Panc1 (cell line): ENCODE measurements at places on chromosomes 5 and 9.

DNA sequence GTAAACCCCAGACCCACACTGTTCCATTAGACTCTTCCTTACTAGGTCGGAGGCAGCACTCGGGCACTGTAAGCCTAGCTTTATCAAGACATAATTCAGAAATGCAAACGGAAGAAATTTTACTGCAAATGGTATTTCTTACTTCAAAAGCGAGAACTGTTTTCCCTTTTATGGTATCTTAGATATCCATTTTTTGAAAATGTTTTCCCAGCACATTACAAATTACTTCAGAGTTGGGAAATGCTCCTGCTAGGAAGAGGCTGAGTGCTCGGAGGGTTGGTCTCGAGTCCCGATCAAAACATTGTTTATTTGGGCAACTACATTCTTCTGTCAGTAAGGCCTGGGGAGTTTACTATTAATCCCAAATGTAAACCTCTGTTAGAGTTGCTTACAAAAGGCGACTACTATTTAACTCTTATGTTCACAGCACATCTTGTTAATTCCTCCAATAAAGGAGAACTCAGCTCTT is 332.9 kb downstream of the CWC27 start:
- DNase-seq: no peak

GRCh38 chr5:85484982-85485574 is 1100.4 kb upstream of the EDIL3 start:
- no peak for DNase-seq

DNA sequence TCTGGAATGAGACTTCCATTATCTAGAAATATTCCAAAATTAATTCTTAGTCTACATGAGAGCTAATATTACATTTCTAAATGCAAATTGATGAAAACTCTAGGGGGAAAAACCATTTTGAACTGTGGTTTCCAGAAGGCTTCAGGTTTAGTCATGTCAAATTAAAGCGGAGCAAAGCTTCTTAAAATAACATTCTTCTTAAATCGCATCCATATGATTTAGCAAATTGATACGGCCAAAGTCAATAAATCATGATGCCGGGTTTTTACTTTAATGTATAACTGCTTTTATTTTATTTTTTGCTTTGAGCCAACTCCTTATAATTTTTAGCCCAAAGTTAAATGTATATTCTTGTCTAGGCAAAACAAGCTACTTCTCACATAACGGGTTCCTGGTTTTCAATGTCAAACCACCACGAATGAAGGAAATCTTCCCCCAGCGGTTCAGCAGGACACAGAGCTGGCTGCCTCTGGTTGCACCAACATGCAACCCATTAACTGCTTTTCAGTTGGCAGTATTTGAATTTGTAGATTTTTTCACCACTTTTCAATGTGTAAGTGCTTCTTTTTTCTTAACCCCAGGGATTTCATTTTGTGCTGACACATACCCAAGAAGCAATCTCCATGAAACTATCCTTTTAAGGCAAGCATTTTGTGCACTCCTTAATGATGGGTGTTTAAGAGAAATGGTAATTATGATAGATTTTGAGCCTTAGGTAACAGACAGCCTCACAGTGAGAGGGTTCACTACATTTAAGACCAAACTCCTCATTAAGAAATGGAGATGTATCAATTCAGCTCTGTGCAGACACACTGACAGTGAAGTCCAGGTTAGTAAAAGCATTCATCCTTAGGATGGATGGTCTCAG is 35.5 kb downstream of the EFNA5 start:
- DNase-seq: no peak

DNA sequence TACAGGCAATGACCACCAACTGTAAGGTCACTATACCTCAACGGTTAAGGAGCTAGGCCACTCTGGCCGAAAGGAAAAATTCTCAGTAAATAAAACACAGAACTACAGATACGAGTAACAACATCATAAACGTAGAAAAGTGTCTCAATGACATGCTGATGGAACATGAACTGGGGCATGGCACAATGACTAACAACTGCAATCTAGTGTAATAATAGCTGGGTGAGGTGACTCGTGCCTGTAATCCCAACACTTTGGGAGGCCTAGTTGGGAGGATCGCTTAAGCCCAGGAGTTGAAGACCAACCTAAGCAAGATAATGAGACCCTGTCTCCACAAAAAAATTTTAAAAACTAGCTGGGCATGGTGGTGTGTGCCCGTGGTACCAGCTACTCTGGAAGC is 9.8 kb upstream of the RAPGEF6 start:
- DNase-seq: no peak

DNA sequence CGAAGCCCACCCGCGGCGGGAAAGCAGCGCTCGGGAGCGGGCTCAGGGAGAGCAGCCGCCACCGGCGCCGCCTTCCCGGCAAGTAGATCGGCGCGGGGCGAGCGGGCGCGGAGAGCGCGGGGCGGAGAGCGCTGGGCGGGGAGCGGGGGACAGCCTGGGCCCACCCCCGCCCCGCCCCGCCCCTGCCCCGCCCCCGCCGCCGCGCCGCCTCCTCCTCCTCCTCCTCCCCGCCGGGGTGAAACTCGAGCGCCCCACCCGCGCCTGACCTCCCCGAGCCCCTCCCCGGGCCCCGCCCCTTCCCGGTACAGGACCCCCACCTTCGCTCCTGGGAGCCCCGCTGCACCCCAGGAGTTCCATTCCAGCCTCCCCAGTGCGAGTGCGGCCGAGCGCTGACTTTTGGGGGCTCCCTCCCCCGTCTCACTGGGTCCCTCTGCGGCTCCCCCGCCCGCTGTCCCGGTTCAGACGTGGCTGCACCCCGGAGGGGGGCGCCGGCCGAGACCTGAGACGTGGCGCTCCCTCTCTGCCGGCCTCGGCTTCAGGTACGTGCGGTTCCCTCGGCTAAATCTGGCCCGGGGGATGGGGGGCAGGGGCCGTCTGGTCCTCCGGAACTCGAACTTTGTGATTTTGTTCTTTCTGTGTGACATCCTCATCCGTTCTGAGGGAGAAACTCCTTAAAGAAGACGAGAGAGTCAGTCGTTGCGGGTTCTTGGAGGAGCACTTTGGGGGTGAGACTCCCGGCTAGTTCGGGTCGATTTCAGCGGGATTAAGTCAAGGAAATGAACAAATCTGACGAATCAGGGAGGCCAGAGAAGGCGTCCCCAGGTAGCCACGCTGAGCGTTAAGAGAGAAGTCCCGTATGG is at the start of gene SEMA5A:
Gene SEMA5A, minus strand, starts transcription at position 84 of the 860 bp plus-strand sequence. CDS start 166,129 bp downstream, outside the sequence.
- DNase-seq: no peak

- DNase-seq: no peak
Observed at GRCh38 chr9:85569988-85570387, 171.8 kb downstream of the AGTPBP1 start.

GRCh38 chr5:53974021-53974420 is 336.4 kb downstream of the ARL15 start:
- DNase-seq: no peak

DNA sequence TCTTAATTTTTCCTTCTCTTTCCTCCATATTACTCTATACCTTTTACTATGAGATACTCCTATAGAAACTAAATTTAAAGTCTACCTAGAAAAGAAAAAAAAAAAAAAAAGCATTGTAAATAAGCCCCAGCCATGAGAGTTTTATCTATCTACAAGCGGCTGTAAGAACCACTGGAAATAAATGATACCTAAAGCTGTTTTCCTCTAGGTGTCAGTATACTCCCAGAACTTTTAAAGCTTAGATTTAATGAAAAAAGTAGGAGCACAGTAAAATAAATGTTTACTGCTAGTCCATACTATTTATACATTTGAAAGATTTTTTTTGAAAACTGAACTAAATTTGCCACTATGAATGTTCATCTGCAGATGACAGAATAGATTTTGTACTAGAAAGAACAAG is 26.2 kb downstream of the TYRP1 start:
- no peak for DNase-seq

DNA sequence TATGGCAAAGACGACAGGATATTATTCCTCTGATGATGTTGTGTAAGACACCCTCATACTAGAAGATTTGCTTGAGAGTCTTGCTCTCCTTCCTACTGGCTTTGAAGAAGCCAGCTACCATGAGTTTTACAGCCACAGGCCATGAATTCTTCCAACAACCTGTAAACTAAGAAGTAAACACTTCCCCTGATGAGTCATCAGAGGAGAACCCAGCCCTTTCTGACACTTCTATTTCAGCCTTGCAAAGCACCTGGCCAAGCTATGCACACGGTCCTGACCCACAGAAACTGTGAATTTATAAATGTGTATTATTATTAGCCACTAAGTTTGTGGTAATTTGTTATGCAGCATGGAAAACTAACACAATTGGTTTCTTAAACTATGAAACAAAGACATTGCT is 288.8 kb upstream of the ADAMTSL1 start:
- DNase-seq: no peak

- DNase-seq: no peak
Observed at GRCh38 chr5:56606192-56606591, 209.2 kb upstream of the MAP3K1 start.

- DNase-seq: no peak
Observed at GRCh38 chr9:89071591-89071990, 80.3 kb downstream of the S1PR3 start.

DNA sequence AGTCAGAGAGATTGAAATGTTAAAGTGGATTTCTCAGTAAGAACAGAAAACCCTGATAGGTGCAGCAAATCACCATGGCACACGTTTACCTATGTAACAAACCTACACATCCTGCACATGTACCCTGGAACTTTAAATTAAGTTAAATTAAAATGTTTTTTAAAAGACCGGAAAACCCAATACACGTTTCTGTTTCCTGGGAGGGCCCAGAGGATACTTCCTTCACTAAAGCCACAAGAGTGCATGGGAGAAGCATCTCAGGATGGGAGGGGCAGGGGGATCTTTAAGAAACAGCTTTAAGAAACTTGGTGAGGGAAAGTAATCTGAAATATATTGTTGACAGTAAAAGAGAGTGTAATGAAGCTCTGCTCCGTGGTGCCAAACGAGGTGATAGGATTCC is 164.7 kb upstream of the PTGER4 start:
- DNase-seq: no peak

DNA sequence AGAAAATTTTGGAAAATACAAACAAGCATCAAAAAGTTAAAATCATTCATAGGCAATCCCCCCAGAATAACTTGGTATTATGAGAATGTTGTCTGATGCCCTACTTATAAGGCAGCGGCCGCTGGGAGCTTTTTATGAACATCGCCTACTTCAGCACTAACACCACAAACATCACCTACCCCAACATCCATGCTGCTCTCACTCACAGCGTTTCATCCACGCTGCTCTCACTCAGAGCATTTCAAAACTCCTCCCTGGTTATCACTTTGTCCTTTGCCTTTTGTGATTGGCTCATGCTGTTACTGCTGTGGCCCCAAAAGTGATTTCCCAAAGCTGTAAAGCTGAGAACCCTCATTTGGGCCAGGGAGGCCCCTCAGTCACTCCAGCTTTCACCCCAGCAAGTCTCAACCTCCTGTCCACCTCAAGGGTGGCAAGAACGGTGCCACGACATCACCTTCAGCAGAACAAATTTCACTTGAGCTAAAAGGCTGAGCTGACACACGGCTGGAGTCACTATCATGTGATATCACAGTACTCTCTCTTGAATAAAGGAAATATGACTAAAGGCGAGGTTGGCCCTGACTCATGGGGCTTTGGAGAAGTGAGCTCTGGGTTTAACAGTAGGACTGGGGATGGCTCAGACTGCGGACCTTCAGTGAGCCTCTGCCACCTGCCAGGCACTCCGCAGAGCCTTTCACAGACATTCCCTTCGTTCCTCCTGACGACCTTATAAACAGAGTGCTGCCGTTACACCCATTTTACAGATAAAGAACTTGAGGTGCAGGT is 25.2 kb downstream of the SHC3 start:
- peak; percentile 70 for DNase-seq

DNA sequence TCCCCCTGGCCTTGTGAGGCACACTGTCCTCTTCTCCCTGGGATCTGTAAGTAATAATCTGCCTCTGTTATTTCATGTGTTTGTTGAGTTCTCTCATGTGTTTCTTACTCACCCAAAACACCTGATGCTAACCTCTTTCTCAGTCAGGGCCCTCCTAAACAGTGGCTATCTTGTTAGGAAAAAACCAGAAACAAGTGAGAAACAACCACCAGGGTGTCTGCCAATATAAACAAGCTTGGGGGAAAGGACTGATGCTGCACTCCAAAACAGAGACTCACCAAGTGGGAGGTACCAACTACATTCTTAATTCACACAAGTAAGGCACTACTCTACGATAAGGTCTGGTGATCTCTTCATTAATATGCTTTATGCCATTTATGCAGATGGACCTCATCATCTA is 564.4 kb downstream of the SEMA5A start:
- DNase-seq: no peak

- peak; percentile 53 for DNase-seq
Observed at GRCh38 chr5:167653645-167654106, 637.8 kb upstream of the WWC1 start.
